Stimulated activated CD4-positive, alpha-beta T cell treated with anti-CD3 and anti-CD28 coated beads, Interleukin-2, amount 100 ng/mL, for 24 hours (primary cell): ENCODE measurements at places on chromosomes 1 and 21.

DNA sequence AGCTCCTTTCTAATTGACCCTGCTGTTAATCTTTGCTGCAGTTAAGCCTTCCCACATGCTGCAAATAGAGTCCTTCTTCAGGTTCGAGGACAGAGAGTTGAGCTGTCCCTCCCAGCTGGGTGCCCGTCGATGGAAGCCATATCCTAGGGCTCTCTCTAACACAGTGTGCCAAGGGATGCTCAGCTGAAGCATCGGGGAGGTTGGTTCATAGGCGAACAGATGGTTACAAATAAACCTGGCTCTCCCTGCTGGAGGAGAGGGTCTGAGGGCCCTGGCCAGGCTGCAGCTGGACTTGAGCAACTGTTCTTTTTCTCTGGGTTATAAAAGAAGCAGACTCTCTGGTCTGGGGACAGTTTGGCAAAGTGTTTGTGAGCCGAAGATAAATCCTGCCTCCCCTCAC lies 120.3 kb upstream of the C8B start:
- no peak for DNase-seq

DNA sequence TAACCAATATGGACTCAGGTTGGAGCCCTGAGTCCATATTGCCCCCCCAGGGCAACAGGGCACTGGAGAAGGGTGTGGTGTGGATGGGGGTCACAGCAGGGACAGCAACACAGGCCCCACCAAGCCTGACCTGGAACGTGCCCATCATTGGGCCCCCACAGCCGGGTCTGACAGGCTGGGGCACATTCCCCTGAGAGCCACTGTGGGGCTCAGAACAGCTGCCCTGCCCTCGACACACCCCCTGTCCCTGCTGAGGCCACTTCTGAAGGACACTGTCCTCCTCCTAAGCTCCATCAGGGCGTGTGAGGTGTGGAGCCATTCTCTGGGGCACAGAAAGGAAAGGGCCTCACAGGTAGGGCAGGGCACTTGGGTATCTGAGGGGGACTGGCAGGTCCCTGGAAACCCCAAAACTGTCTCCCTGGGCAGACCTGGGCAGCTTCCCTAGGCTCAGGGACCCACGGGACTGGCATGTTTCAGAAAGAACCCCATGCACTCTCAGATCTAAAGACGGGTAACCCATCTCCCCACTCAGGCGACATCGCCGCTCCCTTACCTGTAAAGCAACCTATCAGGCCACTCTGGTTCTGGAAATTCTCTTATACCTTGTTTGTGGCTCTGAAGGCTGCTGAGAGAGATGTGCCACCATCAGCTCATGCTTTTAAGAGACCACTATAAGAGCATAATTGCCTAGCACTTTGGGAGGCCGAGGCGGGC lies 95.5 kb downstream of the DMRTB1 start:
- no peak for DNase-seq

DNA sequence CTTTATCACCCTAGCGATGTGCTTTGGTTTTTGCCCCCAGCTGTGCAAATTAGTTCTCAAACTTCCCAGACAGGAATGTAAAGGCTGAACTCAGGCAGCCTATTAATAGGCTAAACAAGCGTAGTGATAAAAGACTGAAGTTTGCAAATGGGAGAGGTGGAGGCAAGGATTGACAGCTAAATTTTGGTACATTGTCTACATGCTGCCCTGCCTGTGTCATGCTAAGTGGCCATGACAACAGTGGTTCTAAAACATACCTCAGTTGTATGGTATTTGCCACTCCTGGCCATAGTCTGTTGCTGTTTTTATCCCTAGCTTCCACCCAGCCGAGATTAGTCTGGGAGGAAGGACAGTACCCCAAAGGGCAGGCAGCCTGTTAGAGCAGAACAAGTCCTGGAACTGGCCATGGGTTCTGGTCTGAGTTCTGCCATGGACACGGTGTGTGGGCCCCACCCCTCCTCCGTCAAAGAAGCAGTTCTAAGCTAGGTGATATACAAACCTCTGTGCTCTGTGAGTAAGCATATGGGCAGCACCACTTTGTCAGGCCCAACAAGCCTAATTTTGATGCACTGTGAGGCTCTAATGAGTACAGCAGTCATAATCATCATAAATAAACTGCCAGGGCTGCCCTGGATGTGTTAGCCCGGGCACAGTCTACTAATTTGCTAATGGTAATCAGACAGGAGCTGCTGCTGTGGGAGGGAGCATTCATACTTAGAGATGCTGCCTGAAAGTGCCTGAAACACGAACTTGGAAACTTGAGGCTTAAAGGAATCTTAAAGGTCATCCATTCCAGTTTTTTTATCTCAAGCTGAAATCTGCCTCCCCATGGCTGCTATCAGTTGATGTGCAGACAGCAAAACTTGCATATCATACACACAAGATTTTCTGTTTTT lies 177.1 kb downstream of the HHAT start:
- no peak for DNase-seq

- no peak for DNase-seq
Observed at GRCh38 chr1:193069748-193070385, 10.5 kb downstream of the RO60 start.

DNA sequence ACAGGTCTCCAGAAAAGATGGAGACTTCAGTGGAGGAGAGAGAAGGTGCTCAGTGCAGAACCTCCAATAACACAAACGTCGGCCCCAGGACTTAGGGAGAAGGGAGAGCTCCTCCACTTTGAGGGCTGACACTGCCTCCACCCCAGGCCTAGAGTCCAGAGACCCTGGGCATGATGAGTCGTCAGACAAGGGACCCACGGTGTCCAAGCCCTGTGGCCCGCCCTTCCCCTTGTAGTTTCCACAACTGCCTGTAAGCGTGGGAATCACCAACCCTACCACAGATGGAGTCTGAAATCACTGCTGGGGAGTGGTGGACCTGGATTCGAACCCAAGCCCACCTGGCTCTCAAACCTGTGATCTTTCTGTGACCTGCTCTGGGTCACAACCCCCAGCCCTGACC lies 281.1 kb downstream of the NPHP4 start:
- no peak for DNase-seq
